CD4-positive, alpha-beta T cell treated with Interleukin-15 for 1 hour (primary cell): ENCODE measurements at places on chromosomes 12 and 14.
A peak's percentile ranks its signal among the peaks of the same experiment; 100 is the strongest.

DNA sequence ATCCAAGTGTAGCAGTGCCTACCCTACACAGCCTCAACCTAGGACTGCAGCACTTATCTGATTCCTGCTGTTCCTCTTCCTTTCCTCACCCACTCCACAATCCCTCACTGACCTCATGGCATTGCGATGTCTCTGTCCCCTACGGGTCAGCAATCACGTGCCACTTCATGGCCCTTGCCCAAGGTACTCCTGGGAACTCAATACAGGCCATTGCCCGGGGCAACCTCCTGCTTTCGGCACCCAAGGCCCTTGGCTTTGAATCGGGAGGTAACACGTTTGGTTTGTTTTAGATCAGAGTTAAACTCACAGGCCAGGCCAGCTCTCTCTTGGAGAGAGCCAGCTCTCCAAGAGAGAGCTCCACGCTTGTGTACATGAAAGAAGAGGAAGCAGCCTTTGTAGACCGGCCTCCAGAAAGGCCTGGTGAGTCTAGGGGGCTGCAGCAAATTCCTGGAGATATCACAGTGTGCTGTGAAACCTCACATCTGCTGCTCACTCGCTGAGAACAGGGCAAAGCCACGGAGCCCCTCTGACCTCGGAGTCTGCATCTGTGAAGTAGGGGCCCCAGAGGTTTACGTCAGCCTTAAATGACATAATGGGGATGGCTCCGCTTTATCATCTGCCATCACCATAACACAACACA, 12.2 kb downstream of the CLMN start:
- DNase-seq = no peak

- no peak for DNase-seq
These were observed 29.9 kb downstream of the PLEKHG7 start for GRCh38 chr12:92732716-92733115.

DNA sequence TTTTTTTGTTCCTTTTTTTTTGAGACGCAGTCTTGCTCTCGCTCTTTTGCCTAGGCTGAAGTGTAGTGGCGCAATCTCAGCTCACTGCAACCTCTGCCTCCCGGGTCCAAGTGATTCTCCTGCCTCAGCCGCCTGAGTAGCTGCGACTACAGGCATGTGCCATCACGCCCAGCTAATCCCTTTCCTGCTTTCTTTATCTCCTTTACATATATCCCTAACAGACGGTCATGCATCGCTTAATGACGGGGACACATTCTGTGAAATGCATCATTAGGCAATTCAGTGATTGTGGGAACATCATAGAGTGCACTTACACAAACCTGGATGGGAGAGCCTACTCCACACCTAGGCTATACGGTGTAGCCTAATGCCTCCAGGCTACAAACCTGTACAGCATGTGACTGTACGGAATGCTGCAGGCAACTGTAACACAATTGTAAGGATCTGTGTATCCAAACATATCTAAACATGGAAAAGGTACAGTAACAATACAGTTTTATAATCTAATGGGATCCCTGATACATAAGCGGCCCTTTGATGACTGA, 32.8 kb downstream of the NOS1 start:
- no peak for DNase-seq

DNA sequence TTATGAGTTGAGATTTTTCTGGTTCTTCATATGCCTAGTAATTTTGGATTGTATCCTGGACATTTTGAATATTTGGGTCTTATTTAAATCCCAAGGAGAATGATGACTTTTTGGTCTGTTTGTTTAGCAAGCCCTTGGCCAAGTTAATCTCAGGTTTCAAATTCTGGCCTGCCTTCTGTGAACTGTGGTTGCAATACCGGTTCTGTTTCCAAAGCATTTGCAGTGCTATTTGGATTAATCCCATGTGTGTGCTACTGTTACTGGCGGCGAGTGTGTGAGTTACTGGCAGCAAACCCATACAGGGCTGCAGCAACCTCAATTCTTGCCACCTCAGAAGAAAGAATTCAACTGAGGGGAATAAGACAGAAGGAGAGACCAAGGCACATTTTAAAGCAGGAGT, 51.1 kb downstream of the TMEM260 start:
- no peak for DNase-seq

DNA sequence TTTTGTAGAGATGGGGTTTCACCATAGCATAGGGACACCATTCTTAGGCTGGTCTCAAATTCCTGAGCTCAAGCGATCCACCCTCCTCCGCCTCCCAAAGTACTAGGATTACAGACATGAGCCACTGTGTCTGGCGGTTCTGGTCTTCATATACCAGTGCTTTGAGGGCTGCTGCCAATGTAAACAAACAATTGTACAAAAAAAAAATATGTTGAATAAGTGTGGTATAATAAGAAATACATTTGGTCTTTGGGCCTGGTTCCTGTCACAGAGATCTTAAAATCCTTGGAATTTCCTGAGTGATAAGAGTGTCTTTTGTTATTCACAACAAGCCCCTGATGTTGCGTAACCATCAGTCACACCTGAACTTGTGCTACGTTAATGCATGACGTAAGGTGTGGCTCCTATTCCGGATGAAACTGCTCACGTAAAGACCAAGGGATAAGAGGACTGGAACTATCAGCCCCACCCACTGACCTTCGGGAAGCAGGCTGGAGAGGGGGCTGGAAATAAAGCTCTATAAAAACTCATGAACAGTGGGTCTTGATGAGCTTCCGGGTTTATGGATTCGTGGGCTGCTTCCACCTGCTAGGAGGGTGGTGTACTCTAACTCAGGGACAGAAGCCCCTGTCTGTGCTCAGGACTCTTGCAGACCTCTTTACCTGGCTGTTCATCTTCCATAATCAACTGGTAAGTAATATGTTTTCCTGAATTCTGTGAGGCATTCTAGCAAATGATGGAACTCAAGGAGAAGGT, 16.5 kb upstream of the RIMKLB start:
- no peak for DNase-seq

DNA sequence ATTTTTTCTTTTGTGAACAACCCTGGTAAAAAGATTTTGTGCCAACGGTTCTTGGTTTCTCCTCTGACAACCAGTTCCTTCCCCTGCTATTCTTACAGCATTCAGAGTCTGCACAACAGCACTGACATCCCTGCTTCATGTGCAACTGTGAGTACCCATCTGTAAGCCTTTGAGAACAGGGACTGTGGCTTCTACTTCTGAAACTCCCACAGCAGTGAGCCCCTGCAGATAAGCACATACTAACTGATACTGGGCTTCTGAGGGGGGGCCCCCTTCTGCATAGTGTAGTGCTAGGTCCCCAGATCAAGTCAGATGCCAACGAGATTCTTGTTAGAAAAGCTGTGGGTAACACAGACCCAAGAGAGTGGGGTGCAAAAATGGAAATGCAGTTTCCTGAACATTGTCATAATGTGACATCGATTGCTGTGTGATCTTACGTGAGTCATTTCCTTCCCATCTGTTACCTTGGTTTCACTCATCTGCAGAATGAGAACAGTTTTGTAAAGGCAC, 11.1 kb upstream of the NINJ2 start:
- peak; percentile 74 for DNase-seq

GRCh38 chr12:57894399-57895292, 46.7 kb upstream of the ATP23 start:
- DNase-seq = no peak

DNA sequence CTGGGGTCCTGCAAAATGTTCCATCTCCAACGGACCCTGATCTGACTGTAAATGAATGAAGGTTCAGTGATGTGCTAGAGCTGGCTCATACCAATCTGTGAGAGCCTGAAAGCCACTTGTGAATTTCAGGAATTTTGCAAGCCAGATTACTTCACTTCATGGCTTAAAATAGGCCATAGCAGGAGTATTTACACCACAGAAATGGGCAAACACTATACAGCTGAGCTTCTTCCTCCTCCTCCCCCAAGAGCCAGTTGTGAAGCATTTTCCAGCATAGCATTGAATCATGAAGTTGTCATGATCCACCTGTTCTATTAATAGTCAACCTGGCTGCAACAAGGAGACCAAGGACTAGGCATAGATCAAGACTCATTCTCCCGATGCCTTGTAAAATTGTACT, 141.3 kb upstream of the RASSF8 start:
- no peak for DNase-seq

- DNase-seq = peak; percentile 72
These were observed 33.5 kb upstream of the NXPH4 start for GRCh38 chr12:57182918-57183575.

DNA sequence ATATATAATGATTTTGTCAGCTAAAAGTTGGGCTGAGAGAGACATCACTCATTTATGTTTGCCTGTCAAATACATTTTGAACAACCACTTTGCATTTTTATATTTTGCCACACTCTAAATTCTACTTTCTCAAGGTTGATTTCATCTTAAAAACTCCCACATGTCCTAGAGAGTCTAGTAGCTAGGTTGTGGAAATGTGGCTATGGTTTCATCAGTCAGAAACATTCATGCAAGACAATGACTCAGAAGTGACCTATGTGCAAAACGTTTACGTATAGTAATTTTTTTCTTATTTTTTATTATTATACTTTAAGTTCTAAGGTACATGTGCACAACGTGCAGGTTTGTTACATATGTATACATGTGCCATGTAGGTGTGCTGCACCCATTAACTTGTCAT, 27.4 kb upstream of the PRKD1 start:
- no peak for DNase-seq

- no peak for DNase-seq
These were observed 17.1 kb downstream of the SYT1 start for GRCh38 chr12:78881685-78882084.

DNA sequence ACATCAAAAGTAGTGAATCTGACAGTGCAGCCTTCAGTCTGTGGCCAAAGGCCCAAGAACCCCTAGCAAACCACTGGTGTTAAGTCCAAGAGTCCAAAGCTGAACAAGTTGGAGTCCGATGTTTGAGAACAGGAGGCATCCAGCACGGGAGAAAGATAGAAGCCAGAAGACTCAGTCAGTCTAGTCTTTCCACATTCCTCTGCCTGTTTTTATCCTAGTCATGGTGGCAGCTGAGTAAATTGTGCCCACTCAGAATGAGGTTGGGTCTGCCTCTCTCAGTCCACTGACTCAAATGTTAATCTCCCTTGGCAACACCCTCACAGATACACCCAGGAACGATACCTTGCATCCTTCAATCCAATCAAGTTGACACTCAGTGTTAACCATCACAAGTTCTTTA, 1255.4 kb downstream of the LRFN5 start:
- DNase-seq = no peak

DNA sequence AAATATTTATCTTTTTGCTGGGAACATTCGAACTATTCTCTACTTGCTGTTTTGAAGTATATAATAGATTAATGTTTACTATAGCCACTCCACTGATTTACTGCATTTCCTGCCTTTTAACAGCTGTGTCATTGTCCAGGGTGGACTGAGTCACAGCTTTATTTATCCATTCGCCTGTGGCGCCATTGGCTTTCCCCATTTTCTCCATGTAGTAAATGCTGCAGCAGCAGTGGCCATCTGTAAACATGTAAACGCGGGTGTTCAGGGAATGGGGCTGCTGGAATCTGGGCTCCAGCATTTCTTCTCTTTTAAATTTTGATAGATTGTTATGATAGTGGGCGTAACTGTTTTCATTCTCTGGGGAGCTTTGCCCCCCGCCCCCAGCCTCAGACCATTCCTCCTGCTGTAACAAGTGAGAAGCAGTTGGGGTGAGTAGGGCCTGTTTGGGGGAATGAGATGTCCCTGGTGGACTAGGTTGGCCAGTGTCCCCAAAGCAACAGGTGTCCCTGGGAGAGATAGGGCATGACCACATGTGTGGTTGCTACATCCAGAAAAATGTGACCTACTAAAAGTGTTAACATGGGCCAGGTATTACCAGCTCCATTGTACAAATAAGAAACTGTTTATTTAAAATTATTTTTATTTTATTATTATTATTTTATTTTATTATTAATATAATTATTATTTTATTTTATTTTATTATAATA, 32.9 kb downstream of the RIN3 start:
- DNase-seq = no peak

DNA sequence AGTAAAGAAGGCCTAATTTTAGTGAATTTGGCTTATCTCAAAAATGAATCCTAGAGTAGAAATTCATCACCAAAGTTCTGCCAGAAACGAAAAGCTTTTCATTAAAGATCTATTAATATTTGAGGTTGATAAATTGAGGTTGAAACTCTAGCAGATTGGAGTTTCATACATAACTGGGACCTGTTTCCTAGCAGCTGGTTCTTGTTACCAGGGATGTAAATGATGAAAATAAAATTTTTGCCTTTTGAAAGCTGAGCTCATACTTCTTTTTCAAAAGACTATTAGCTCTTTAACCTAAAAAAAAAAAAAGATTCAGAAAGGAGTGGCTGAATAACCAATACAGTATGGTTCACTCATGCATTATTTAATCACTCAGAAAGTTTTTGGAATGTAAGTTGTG, 98.3 kb downstream of the PTGER2 start:
- no peak for DNase-seq

DNA sequence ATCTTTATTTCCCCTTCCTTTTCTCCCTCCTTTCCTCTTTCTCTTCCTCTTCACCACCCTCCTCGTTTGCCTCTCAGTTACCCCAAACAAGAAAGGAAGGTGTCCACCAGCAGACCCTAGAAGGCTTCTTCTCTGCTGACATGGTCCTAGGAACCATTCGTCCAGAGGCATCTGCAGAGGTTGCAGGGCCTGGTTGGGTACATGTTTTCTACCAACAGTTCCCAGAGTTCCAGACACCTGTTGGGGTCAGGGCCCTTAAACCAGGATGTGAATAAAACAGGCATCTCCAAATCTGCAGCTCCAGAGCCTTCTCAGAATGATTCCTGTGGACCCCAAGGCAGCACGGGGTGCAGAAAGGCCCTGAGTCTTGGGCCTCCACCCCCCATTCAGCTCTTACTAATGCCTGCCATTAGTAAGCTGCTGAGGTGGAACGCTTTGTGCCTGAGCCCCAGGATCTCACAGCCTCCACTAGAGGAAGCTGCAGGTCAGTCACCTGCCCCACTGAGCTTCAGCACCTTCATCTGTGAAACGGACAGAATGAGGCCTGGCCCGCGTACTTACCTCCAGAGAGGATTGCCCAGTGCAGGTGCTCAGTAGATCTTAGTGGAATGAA, 130.4 kb downstream of the DICER1 start:
- DNase-seq = no peak

DNA sequence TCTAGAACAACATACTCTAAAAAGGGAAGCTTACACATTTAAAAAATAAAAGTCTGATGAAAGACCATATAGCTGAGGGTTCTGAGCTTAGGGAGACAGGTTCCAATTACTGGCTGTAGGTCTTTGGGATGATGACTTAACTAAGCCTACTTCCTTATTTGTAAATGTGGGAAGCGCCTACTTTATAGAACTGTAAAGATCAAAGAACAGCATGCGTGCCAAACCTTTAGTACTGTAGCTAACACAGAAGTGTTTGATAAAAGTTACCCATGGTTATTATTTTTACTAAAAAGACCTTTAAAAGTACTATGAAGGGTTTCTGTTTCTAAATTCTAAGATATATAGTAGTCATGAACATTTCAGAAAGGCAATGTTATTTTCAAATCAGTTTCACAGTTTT, 35.7 kb downstream of the STK38L start:
- DNase-seq = no peak
